Renal cortical epithelial cell (primary cell): ENCODE measurements at places on chromosomes 12 and 14. TPM values are rescaled to one million over a fixed set of nuclear protein-coding genes. Genes with fewer than 3 reads are reported as not detected.

GRCh38 chr12:49037111-49037946 lies 18.8 kb upstream of the PRKAG1 start:
- no peak for DNase-seq

- peak; percentile 66 for DNase-seq
Measured at GRCh38 chr12:51381226-51382079, 9.8 kb downstream of the GALNT6 start.

DNA sequence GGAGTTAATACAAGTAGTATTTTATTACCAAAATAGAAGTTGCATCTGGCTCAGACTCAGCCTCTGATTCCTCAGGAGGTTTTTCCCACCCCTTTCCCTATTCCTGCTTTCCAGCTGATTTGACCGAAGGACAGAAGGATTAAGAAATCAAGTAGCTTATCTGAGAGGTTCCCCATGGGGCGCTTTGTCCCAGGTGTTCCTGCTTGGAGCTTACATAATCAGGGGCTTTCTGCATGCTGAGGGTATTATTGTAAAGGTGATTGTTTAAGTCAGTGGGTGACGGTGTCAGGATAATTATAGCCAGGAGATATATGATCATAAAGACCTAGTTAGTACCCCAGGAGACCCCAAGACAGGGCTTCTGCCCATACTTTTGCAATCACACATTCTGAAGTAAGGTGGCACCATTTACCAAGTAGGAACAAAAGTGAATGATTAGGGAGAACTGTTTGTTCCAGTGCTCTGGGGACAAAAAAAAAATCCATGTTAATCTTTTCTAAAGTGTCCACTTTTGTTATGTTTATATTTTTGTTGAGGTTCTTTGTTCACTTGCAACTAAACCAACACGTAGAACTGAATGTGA lies 921.3 kb downstream of the NRXN3 start:
- no peak for DNase-seq

- no peak for DNase-seq
Measured at GRCh38 chr14:75442642-75443041, 14.8 kb downstream of the JDP2 start.

- DNase-seq: no peak
Measured at GRCh38 chr12:78164154-78164553, 333.5 kb downstream of the NAV3 start.

- peak; percentile 22 for DNase-seq
Measured at GRCh38 chr12:49538510-49539403, at the start of gene KCNH3. Gene KCNH3, plus strand, starts transcription at chr12:49539030. Its CDS starts 387 bp downstream, at chr12:49539417.

GRCh38 chr12:108129017-108129812 lies at the start of gene WSCD2:
Gene WSCD2, plus strand, starts transcription at chr12:108129288. Its CDS starts 66,545 bp downstream, at chr12:108195833.
- no peak for DNase-seq

GRCh38 chr12:117685110-117685926 lies 283.5 kb downstream of the KSR2 start:
- DNase-seq: peak; percentile 89

- no peak for DNase-seq
Measured at GRCh38 chr12:52950553-52950952, 1.6 kb downstream of the KRT18 start.

GRCh38 chr14:104633276-104634137 lies 28.9 kb upstream of the TMEM179 start:
- DNase-seq: no peak

DNA sequence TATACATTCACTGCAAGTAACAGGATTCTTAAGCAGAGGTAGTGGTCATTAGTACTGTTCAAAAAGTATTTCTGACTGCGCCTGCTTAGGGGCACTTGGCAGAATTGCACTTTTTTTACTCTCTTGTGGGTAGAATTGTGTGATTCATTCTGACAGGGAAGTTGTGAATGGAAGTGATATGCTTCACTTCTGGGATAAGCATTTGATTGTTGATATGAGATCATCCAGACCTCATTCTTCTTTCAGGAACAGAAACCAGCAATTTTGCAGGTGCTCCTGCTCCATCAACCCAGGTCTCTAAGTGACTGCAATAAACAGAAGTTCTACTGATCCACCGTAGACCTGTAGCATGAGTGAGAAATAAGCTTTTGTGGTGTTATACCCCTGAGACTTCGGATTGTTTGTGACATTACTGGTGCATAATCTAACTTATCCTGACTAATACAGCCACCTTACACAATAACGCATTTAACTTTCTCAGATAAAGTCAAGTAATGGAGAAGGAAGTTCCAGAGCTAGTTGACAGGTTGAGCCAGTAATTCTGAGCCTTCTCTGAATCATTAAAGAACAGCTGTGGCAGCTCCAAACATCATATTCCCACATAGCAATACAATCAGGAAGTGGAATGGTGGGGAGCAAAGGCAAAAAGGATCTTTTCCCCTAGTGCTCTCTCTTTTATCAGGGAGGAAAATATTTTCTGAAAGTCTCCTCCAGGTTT lies 387.9 kb downstream of the SYT1 start:
- DNase-seq: peak; percentile 28

DNA sequence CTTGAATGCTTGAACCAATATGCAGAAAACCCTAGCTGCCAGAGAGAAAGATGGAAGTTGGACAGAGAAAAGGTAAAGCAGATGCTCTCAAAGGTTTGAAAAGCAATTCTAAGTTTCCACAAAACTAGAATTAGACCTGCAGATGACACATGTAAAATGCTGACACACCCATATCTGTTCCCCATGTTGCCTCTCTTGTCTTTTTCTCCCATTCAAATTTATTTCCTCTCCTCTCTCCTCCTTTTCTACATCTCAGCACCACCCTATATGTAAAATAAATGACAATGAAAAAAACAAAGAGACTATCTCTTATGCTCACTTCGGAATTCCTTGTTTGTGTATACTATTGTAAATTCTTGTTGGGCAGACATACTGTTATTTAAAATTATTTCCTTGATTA lies 75.5 kb upstream of the PLEKHA5 start:
- no peak for DNase-seq

DNA sequence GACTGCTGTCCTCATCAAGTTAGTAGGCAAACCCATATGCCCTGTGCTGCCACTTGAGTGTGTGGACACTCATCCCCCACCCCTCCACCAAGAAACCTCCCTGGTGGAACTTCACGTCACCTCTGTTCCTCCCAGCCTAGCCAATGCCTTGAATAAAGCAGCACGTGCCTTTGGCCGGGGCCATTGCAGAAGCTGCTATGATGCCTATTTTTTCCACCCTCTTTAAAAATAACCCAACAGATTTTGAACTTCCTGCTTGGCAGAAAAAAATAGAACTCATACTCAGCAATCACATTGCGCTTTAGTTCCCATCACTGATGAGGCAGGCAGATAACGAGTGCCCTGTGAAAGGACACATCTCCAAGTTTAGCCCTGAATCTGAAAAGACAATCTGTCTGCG lies 23.1 kb upstream of the PWP1 start:
- DNase-seq: no peak

MIP gene
- total RNA-seq: 0.15 TPM in 1 of 2 replicates, not detected in the other
